ENCODE measurements at places on chromosomes 11 and 22.

- DNase-seq: no peak
Measured at GRCh38 chr22:22871536-22872278, 15.9 kb upstream of the IGLL5 start.

DNA sequence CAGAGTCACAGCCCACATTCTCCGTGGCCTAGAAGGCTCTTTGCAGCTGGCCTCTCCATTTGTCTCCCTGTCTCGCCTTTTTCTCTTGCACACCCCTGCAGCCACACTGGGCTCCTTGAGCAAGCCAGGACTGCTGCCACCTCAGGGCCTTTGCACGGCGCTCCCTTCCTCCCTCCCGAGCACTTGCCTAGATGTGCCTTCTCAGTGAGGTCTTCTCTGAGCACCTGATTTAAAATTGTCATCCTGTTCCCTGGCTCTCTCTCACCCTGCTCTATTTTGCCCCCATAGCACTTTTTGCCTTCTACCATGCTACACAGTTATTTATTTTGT is 102.9 kb upstream of the THY1 start:
- no peak for DNase-seq

GRCh38 chr22:21444701-21445436 is 22.3 kb upstream of the TMEM191C start:
- no peak for DNase-seq

DNA sequence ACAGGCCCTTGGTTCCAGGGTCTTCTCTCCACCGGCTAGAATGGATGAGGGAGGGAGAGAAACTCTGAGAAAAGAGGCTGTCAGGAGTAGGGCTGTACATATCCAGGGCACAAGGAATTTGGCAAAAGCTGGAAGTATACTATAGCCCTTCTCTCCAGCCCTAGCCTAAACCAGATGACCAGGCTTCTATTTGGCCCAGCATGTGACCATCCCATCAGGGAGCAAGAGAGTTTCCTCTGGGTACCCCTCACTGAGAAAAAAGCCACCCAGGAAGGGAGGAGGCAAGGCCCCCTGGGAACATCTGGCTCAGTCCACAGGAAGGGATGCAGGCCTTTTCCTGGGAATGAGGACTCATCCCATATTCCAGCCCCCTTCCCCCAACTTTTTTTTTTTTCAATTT is 8.3 kb downstream of the CD44 start:
- no peak for DNase-seq

DNA sequence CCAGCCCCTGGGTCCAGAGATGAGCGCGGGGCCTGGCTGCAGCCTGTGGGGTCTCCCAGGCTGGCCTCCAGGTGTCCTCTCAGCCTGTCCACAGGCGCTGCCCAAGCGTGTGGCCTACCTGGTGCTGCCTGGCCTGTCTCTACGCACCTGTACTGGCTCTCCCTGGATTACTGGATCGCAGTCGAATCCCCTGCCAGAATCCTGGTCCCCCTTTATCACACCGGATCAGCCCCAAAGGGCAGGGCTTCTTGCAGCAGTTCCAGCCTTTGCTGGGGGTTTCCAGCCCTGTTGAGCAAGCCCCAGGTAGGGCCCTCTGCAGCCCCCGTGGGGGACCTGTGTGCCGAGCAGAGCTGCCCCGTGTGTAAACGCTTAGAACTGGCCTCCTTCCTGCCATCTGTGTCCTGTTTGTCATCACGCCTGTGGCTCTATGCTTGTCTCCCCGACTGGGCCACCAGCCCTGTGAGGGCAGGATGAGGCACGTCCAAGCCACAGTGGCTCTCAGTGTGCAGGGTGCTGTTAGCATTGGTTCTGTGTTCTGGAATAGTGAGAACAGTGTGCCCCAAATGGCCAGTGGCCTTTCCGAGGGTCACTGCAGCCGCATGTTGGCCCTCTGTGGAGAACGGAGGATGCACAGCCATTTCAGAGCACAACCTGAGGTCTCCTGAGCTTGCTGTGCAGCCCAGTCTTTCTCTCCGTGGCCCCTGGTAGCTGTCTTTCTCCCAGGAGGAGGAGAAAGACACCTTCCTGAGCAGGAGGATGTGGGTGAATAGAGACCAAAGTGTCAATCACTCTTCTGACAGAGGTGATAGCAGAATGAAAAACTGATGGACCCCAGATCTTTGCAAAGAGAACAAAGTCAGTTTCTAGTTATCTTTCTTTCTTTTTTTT is 13.9 kb upstream of the TXNRD2 start:
- DNase-seq: no peak

DNA sequence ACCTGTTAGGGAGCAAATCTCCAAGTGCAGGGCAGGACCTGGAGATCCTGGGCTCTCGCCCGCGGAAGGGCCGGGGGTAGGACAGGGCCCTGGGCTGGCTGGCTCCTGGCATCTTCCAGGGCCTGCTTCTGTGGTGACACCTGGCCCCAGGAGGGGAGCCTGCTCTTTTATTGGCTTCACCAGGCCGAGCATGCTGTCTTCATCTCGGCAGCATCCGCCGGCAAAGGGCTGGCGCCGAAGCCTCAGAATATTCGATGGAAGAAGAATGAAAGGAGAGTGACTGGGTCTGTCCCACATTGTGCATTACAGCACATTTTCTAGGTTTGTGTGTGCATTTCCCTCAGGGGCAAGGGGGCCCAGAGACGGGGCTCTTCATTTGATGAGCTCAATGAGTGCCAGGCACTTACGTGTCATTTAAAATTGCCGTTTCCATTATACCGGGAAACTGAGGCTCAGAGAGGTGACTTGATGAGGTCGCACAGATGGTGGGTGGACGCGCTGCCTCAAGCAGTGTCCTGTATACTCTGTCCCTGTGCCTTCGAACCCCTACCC is 70.0 kb downstream of the RBX1 start:
- peak; percentile 68 for DNase-seq

GRCh38 chr11:118907051-118908042 is 18.4 kb downstream of the BCL9L start:
- peak; percentile 84 for DNase-seq

- DNase-seq: no peak
Measured at GRCh38 chr11:61020551-61021235, 49.2 kb downstream of the CD6 start.

DNA sequence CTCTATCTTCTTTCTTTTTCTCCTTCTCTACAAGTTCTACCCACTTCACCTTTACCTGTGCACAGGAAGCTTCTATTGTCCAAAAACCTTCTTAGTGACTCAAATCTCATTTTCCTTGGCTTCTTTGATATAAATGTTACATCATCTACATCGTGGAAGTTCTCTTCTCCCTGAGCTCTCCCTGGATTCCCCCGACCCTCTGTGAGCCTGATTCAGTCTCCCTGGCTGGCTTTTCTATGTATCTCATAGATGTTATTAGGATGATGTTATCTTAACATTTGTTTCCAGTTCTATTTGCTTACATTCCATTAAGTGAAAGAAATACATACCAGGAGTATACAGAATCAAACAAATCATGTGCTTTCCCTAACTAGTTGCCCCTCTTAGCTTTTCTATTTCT is 235.8 kb upstream of the PITPNB start:
- no peak for DNase-seq

DNA sequence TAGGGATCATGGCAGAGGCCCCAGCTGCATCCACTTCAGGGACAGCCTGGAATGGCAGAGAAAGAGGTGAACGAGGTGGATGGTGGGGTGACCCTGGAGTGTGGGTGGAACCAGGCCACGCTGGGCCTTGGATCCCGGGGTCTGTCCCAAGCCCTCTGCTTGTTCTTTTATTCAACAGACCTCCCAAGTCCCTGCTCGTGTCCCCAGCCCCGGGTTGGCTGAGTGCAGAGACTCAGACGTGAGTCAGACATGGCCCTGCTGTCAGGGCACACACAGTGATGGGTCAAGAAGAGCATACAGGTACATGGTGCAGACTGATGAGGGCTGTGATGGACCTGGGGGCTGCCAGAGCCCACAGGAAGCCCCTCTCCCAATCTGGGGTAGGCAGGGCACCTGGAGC is 6.6 kb downstream of the ARHGAP8 start:
- DNase-seq: no peak

- DNase-seq: no peak
Measured at GRCh38 chr11:2199466-2200341, 28.1 kb upstream of the TH start.

DNA sequence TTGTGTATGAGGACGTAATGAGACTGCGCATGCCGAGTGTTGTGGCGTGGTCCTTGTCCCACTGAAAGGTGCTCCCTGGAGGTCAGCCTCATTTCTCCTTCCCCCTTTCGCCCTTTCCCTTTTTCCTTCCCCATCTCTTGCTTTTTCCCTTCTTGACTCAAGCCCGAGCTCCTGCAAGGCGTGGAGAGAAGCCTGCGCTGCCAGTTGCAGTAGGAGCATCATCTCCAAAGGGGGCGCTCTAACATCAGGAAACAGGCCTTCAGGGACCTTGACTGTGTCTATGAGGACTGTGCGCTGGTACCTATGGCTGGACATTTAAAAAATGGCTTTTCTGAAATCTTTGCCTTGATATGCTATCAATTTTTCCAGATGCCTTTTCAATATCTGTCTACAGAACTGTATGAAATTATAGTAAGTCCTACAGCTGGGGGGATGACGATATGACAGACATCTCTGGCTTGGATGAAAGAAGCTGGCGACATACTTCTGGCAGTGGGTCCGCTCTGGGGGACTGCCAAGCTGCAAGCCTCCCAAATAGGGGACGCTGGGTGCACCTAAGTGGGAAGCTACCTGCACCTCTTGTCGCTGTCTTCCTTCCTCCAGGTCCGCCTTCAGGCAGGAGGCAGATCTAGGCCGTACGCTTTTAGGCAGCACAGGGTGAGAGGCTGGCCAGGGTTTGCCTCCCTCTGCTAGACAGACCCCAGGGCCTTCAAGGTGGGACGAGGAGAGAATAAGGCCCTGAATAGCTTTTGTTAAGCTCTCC is 96.5 kb downstream of the NXPE2 start:
- peak; percentile 62 for DNase-seq

DNA sequence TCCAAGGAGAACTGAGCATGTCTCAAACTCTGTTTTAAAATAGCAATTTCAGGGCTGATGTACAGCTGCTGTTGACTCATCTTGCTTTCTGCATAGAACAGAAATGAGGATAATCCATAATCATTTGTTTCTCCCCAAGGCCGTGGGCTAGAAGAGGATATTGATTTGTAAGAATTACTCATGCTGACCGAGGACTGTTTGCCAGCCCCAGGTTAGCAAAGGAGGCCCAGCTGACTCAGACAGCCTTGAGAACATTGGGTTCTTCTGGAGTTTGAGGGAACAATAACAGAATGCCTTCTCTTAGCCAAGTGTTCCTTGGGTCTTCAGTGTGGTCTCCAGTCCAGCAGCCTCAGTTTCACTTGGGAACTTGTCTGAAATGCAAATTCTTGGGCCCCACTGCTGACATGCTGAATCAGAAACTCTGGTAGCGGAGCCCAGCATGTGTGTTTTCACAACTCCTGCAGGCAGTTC is 92.0 kb downstream of the ZC3H12C start:
- DNase-seq: no peak

GRCh38 chr11:86980086-86980796 is 25.0 kb upstream of the FZD4 start:
- DNase-seq: no peak

- no peak for DNase-seq
Measured at GRCh38 chr11:46588915-46589314, 4.9 kb downstream of the AMBRA1 start.

- no peak for DNase-seq
Measured at GRCh38 chr11:111849631-111850030, 21.8 kb downstream of the ALG9 start.

- DNase-seq: no peak
Measured at GRCh38 chr11:69041516-69041915, 7.2 kb upstream of the TPCN2 start.

DNA sequence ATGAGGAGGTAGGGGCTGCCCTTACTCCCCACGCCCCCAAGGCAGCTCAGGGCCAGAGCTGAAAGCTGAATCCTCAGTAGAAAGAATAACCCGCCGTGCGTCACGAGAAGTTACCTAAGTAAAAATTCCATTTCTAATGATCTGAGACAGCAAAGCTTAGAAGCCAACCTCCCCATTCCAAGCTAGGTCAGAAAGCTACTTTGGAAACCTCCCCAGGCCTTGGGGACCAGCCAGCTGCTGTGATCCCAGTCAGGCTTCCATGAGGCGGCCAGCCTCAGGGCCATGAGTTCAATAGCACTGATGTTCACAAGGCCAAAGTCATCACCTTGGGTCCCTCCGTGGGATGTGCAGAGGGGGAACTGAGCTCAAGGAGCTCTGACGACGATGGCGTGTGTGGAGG is 6.9 kb downstream of the SHISAL1 start:
- DNase-seq: no peak

DNA sequence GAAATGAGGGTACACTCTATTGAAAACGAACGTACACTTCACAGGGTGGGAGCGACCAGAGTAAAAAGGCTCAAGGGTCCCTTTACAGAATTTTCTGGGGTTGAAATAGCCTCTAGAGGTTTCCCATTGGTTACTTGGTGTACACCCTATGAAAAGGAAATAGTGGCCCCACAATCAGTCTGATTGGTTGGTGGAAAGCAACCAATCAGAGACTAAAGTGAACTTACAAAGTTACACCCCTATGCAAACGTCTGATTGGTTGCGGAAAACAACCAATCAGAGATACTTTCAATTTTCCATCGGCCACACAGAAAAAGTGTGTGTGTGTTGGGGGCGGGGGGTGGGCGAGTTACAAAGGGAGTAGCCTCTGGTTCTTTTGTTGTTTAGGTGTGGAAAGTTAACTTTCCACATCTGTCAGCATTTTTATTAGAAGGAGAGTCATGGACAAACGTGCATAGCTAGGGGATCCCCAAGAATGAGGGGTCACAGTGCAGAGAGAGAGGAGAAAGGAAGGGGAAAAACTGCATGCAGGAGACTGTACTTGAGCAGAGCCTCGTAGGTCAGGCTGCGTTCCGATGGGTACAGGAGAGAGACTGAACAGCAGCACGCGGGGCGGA is 1152.1 kb downstream of the TBC1D22A start:
- no peak for DNase-seq

DNA sequence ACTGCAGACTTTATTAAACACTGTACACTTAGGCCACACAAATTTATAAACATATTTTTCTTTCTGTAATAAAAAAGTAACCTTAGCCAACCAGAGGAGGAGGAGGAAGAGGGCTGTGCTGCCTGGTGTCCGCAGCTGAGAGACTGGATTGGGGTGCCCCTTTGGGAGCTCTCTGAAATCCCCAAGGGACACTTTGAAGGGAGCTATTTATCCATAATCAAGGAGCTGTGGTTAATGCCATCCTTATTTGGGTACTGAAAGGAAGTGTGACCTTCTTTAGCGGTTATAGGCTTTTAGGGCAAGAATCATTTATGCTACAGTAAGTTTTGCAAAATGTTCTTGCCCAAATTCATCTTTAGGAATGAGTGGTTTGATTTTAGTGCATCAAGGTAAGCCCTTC is 125.8 kb downstream of the RASSF10 start:
- no peak for DNase-seq

GRCh38 chr11:131690776-131691175 is 320.4 kb downstream of the NTM start:
- no peak for DNase-seq

DNA sequence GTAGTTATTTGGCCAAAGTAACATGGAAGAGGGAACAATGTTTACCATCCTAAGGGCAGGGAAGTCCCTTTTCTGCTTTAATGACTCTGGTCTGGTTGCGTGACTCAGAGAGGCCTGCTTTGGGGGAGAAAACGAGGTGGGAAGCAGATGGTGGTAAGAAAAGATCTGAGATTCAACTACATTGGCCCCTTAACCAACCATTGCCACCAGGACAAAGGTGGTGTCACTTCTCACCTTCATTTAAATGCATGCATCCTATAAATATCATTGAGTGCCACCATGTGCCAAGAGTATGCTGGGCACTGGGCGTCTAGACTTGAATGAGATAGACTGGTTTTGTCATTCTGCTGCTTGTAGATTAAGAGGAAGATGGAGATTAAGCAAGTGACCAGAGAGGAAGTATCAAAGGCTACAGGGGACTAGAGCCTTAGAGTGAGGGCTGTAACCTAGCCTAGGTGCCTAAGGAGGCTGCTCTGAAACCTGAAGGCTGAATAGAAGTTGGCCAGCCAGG is 3.6 kb upstream of the SORL1 start:
- DNase-seq: no peak
